ENCODE measurements at places on chromosomes 3 and 15.

DNA sequence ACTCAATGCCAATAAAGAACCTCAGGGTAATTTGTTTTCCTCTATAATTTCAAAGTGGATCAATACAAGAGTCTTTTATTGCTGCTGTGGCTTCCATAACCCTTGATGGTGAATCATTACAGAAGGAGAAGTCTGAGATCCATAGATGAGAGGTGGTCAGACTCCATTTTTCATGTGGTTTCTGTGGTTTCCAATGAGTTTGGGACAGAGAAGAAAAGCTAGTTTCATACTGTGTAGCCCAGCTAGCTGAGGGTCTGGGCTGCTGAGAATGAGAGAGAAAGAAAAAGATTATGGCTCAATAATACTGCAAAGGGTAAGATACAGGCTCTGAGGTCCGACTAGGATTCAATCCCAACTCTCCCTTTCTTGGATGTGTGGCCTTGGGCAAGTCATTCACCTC lies 180.6 kb upstream of the LRRN1 start:
- no peak for DNase-seq

GRCh38 chr15:51580982-51581381 lies 41.6 kb downstream of the DMXL2 start:
- no peak for DNase-seq

GRCh38 chr15:76135516-76135915 lies 75.7 kb downstream of the TMEM266 start:
- DNase-seq = no peak

DNA sequence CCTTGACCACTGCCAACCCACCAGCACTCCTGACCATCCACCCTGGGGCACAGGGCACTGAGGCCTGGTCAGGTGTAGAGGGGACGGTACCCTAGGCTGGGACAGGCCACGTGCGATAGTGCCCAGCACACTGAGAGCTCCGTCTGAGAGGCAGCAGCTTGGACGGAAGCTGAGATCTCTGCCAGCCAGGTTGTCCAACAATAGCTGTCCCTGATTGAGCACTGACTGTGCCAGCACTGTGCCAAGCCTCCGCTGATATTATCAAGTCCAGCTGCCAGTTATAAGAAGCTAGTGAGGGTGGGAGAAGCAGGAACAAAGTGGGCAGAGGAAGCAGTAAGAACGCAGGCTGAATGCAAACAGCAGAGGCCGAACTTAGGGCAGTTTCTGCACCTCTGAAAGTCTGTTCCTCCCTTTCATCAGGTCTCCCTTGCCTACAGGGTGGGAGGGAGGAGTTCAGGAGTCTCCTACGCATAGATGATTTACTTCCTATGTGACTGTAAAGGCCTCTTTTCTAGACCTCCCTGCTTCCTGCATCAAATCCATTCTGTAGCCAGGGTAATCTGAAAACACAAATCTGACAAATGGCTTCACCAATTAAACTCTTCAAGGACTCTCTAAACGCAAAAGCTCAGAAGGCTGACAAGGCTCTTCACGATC lies 29.7 kb downstream of the MRPS11 start:
- no peak for DNase-seq

DNA sequence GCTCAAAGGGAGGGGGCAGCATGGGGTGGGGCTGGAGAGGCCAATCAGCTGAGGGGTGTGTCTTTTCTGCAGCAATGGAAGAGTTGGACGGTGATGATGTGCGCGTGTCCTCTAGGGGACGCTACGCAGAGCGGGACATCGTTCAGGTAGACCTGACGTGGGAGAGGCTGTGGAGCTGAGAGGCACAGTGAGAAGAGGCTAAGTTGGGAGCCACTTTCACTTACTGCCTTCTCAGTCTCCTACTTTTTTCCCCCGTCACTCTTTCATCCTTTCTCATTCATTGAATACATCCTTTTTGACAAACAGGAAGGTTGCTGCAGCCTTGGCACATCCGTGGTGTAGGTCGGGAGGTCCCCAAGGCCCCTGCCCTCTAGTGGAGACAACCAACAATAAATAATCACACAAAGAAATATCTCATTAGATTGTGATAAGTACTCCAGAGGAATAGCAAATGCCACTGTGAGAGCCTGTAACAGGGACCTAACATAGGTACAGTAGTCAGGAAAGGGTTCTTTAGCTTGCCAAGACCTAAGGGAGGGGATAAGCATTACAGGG lies 4.4 kb upstream of the BRPF1 start:
- no peak for DNase-seq

Data from fibroblast of skin of left biceps (primary cell).